Lung (tissue), 17 donors: ENCODE measurements at places on chromosomes 16 and 17. TPM values are rescaled to one million over a fixed set of nuclear protein-coding genes. Genes with fewer than 3 reads are reported as not detected.

GRCh38 chr17:64103391-64104364 is 26.3 kb downstream of the ERN1 start:
- no peaks in the 10 kb centered on the region for H3K27me3 ChIP-seq
- DNase-seq, result no peak
- H3K4me1 ChIP-seq, result no peaks in the 10 kb centered on the region
- H3K27ac ChIP-seq, result no peak overlapping the region
- H3K36me3 ChIP-seq, result peaks cover 1% of the 10 kb centered on the region
- no peak overlapping the region for H3K4me3 ChIP-seq

GRCh38 chr17:31596382-31597323 is 205.2 kb downstream of the RAB11FIP4 start:
- H3K4me1 ChIP-seq, result no peaks in the 10 kb centered on the region
- H3K27me3 ChIP-seq, result no peaks in the 10 kb centered on the region
- peak overlapping the region; percentile 51 for H3K27ac ChIP-seq
- H3K36me3 ChIP-seq, result no peaks in the 10 kb centered on the region

GRCh38 chr17:8836821-8837562 is 30.5 kb downstream of the PIK3R6 start:
- no peaks in the 10 kb centered on the region for H3K4me1 ChIP-seq
- no peak for DNase-seq
- no peak overlapping the region for H3K4me3 ChIP-seq
- peaks cover 10% of the 10 kb centered on the region for H3K27me3 ChIP-seq

- no peak overlapping the region for H3K27ac ChIP-seq
- H3K4me3 ChIP-seq, result no peak overlapping the region
- H3K36me3 ChIP-seq, result no peaks in the 10 kb centered on the region
Measured at GRCh38 chr16:85585711-85586110, 27.4 kb upstream of the GSE1 start.

- no peak overlapping the region for H3K27ac ChIP-seq
- no peak for DNase-seq
- H3K4me3 ChIP-seq, result peak overlapping the region; percentile 52
- H3K27me3 ChIP-seq, result no peaks in the 10 kb centered on the region
- no peaks in the 10 kb centered on the region for H3K4me1 ChIP-seq
Measured at GRCh38 chr16:8673611-8674412, 605 bp upstream of the ABAT start.

The TP53TG3C gene
- not detected for total RNA-seq

The KRTAP2-2 gene
- not detected for total RNA-seq
